ENCODE measurements at places on chromosomes 2 and 18.
A peak's percentile ranks its signal among the peaks of the same experiment; 100 is the strongest.

DNA sequence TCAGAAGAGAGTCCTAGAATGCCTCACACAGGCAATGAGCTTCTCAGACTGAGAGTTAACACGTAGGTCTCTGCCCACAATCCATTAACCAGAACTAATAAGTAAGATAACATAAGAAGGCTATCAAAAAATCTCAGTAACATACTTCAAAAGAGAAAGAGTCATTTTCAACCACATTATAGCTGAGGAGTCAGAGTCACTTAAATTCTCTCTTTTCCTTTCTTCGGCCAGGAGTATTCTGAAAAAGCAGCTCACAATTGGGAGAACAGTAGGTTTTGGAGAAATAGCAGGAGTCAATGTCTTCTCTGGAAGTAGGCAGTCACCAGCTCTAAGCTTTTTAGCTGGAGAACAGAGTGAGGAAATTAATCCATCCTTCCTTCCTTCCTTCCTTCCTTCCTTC, 1364.4 kb upstream of the NXPH2 start:
- DNase-seq: no peak

DNA sequence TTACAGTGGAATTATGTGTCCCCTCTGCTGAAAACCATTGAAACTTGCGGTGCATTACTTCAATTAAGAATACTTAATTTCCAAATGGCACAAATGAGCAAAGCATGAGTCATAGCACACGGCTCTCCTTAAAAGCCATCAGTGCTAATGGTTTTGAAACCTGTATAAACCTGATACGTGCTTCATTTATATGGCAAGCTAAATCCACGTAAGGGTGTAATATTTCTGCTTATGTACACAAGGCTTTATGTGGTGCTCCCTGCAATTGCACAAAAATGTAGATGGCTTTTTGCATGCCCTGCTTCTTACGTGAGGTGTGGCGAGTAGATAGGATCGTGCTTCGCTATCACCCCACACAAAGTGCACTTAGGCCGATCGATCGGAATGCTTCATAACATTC, 840.9 kb downstream of the GALR1 start:
- DNase-seq: peak; percentile 83

DNA sequence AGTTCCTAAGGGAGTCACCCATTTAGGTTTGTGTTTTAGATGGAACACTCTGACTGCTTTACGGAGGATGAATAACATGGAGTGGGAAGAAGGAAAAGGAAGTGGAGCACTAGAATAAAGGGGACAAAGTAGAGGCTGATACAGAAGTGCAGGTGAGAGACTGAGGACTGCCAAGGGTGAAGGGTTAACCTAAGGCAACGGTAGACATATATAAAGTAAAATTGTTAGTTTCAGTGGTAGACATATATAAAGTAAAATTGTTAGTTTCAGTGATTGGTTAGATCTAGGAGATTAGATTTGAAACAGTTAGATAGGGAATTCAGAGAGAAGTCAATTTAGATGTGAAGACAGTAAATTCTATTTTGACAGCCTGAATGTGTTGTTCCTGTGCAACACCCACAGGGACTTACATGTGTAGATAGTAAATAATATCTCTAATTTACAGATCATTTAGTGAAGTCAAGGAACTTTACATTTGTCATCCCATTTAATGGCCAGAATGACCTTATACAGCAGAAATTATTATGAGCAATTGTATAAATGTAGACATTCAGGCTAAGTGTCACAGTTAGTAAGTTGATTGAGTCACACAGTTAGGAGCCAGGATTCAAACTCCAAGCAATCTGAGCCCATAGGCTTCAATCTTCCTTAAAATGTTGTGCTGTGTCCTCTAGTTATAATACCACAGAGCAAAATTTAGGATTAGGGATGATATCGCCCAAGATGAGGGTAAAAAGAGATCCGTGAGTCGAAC, 270.8 kb upstream of the UBE2E3 start:
- DNase-seq: no peak

GRCh38 chr2:231482806-231483391, 18.6 kb upstream of the NCL start:
- DNase-seq: peak; percentile 17

DNA sequence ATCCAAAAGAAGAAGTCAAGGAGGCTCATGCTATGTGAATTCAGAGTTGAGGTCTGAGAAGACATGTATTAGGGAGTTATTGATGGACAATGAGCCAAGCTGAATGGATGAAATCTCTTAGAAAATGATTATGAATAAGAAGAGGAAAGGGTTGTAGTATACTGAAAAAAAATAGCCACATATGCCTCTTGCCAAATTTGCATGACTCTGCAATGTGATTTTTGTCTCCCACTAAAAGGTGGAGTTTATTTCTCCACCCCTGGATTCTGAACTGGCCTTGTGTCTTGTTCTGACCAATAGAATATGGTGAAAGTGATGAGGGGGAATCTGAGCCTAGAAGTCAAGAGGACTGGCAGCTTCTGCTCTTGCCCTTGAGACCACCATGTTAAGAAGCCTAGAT, 8.6 kb upstream of the ERICH2 start:
- no peak for DNase-seq

- DNase-seq: no peak
Observed at GRCh38 chr2:195848119-195848899, 191.3 kb downstream of the SLC39A10 start.

- no peak for DNase-seq
Observed at GRCh38 chr18:55309249-55309648, 278.7 kb downstream of the TCF4 start.

DNA sequence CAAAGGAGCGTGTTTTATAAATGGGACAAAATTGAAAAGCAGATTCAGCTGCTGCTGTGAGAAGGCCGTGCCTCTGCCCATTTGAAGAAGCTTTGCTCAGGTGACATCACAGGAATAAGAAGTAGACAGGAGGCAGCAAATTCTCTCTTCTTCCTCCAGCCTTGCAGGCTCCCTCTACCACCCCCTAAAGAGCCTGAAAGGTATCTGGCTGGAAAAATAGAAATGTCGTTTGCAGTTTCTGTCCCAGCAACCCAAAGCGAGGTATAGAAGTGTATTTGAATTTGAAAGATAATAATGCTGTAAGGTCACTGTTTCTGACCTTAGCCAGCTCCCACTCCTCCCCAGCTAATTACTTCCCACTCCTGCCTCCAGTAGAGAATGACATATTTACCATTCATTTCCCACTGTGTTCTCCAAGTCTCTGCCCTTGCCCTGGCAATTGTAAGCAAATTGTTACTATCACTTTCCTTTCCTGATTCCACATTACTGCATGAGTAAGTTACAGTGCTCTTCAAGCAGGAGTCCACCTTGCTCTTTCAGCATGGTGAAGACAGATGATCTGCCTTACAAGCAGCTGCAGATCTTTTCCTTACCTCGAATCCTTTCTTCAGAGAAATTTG, 56.8 kb upstream of the RASGRP3 start:
- no peak for DNase-seq

GRCh38 chr2:186623084-186623483, 33.2 kb downstream of the ITGAV start:
- no peak for DNase-seq

GRCh38 chr2:75324141-75324540, 124.8 kb upstream of the TACR1 start:
- no peak for DNase-seq

DNA sequence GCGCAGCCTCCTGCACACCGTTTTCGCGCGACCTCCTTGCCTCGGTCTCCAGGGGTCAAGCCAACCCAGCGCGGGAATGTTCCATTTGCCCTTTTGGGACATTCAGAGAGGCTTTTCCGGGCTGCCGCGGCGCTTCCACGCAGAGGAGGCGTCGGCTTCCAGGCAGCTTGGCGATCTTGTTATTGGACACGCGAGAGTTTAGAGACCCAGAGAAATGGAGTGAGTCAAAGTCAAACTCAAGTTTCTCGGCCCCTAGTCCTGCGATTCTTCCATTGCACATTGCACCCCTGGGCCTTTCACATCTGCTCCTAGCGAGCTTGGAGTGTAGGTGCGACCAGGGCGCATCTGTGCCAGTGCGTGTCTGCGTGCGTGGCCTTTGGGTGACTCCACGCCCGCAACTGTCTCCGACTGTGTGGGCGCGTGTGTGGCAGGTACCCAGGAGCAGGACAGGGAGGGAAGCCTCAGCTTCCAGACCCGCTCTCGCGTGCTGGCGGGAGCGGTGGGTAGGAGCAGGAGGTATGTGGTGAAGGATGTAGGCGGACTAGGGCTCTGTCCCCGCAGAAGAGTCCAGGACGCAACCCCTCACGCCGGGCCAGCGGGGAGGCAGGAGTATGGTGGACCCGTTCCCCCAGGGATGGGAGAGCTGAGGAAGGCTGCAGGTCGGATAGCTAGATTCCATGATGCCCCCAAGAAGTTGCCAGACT, 13.5 kb downstream of the SIX3 start:
- DNase-seq: no peak

- no peak for DNase-seq
Observed at GRCh38 chr2:17816396-17817245, at the start of gene MSGN1. TSS of gene MSGN1 (plus strand) at chr2:17816460. CDS start at chr2:17816519, 59 bp downstream.

GRCh38 chr2:96685577-96686459, 43.3 kb downstream of the FER1L5 start:
- no peak for DNase-seq

GRCh38 chr2:218418717-218419458, at the start of gene VIL1:
TSS of gene VIL1 (plus strand) at chr2:218419123. CDS start at chr2:218423779, 4,656 bp downstream.
- peak; percentile 93 for DNase-seq

DNA sequence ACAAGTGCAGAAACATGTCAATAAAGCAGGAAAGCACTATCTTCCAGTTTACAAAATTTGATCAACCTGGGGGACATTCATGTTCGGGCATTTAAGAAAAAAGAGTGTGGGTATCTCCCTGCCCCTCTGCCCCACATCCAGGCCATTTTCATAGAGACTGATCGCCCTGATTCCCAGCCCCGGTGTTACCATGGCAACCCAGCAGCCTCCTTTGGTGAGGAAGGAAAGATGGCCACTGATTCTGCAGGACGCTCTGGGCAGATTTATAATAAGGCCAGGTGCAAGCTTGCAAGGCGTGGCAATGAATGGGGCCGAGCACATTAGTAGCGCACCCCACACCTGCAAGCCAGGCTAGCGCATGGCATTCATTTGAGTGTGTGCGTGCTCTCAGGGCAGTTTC, 36.7 kb upstream of the ARL4C start:
- DNase-seq: no peak

DNA sequence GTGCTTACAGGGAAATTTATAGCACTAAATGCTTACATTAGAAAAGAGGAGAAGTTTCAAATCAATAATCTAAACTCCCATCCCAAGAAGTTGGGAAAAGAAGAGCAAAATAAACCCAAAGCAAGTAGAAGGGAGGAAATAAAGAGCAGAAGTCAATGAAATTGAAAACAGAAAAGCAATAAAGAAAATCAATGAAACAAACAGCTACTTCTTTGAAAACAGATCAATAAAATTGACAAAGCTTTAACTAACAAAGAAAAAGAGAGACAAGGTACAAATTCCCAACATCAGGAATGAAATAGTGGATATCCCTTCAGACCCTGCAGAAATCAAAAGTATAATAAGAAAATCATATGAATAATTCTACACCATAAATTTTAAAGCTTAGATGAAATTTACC, 25.5 kb upstream of the ONECUT2 start:
- no peak for DNase-seq

- DNase-seq: no peak
Observed at GRCh38 chr18:6885006-6885481, 155.5 kb downstream of the ARHGAP28 start.

DNA sequence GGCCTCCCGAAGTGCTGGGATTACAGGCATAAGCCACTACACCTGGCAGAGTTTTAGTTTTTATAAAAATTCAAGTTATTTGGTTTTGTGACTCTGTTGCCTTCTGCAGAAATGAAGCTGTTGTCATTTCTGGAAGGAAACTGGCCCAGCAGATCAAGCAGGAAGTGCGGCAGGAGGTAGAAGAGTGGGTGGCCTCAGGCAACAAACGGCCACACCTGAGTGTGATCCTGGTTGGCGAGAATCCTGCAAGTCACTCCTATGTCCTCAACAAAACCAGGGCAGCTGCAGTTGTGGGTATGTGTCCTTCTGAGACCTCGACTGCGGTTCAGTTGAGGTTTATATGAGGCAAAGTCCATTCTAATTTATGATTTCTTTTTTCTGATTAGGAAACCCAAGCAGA, 7.2 kb downstream of the MTHFD2 start:
- DNase-seq: peak; percentile 67

GRCh38 chr2:83874712-83875430, 584.2 kb downstream of the SUCLG1 start:
- DNase-seq: no peak

DNA sequence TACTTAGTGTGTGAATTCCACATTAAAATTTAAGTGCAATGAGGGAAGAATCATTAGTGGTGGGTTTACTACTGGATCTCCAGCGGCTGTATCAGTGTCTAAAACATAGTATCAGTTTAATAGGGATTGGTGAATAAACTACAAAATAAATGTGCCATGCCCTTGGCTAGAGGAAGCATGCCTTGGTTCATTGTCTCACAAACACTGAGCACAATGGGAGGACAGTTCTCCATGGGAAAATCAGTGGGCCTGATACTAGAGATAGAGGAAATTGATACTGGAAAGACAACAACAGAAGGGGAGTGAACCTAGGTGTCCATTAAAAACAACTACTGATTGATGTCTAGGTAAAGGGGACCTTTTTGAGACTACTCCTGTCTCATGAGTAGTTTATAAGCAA, 971.6 kb downstream of the SUCLG1 start:
- no peak for DNase-seq

DNA sequence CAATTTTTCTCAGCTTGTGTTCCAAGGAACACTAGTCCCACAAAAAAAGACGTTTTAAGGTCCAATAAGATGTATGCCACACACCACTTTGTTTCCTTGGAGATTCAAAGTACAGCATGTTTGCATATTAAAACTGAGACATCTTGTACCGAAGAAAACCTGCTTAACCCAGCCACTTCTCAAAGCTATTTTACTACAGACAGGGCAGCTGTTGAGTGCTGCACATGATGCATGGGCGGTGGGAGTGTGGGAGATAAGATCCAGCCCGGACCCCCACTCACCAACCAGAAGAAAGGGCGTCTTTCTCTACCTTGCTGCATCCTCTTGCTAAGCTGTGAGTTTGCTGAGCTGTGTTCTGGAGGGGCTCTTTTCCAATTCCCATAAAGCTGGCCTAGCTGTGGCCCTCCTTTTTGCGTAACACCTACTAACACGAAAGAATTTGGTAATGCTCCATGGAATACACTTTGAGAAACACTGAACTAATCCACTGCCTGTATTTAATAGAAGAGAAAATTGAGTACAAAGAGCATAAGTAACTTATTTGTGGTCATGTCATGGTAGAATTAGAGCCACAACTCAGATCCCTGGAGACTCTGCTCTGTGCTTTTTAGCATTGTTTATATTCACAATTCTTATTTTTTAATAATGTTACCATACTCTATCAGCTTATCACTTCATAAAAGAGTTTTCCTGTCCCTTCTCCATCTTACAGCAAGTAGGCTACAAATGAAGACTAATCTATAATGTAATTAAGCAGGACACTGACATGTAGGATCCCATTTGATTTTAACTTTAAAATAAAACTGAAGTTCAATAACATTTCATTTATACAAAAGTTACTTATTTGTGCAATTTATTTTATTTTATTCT, 90.0 kb downstream of the PLEKHM3 start:
- DNase-seq: no peak

- no peak for DNase-seq
Observed at GRCh38 chr18:6752202-6752860, 22.8 kb downstream of the ARHGAP28 start.

- DNase-seq: peak; percentile 73
Observed at GRCh38 chr18:23209031-23209430, 73.7 kb downstream of the CABLES1 start.

- no peak for DNase-seq
Observed at GRCh38 chr2:85181844-85182456, 48.8 kb downstream of the TCF7L1 start.

- peak; percentile 1 for DNase-seq
Observed at GRCh38 chr18:66046032-66046602, 295.3 kb downstream of the CDH7 start.
